Stimulated activated CD8-positive, alpha-beta memory T cell treated with anti-CD3 and anti-CD28 coated beads, Interleukin-15, amount 100 ng/mL, for 24 hours (primary cell): ENCODE measurements at places on chromosomes 2 and 18.

DNA sequence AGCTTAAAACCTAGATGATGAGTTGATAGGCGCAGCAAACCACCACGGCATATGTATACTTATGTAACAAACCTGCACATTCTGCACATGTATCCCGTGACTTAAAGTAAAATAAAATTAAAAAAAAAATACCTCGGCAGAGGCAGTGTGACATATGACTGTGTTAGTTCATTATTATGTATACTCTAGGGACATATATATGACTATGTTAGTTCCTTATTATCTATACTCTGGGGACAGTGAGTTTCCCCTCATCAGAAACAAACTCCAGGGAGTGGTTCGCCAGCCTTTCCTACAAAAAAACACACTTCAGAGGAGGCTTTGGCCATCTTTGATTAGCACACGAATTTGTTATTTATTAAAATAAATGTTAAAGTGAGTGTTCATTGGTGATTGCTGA, 209.5 kb downstream of the PIEZO2 start:
- DNase-seq = no peak

DNA sequence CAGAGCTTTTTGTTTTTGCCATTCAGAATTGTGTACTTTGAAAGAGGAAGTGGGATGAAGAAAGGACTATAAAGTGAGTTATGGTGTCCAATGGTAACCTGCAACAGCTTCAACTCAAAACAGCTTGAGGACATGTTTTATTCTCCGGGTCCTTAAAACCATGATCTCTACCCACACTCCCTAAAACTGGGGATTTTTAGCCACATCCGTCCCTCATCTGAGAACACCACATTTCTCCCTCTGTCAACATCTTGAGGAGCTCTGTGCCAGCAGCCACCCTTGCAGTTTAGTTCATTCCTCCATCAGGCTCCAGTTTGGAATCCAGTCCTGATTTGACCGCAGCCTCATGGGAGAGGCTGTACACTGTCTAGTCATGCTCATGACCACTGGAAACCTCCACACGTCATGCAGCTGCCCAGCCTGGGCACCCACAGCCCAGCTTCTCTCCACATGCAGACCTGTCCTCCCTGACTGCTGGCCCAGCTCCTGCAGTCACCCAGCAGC, 62.6 kb downstream of the C18orf63 start:
- no peak for DNase-seq

GRCh38 chr18:60506682-60507081, 134.1 kb upstream of the MC4R start:
- no peak for DNase-seq

GRCh38 chr18:48371854-48372602, 37.2 kb downstream of the ZBTB7C start:
- DNase-seq = no peak

GRCh38 chr2:239150125-239151011, 250.5 kb downstream of the HDAC4 start:
- no peak for DNase-seq

DNA sequence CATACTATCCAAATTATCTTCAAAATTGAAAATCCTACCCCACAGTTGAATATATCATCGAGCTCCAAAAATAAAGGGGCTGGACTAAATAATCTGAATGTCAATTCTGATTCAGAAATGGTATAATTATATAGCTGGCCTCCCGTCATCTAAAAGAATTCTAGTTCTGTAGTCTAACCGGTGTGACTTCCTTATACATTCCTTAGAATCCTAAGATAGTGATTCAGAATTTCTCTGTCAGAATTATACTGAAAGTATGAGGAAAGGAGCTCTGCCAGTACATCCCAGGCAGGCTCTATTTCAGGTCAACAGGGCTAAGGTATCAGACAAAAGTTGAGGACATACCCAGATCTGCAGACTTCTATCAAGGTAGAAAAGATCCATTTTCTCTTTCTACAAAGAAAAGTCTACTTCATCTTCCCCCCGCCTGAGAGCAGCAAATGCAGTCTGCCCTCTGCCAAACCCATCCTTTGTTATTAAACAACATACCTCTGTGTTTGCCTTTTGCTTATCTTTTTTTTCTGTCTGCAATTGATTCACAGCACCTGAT, 128.5 kb downstream of the METTL4 start:
- DNase-seq = no peak

DNA sequence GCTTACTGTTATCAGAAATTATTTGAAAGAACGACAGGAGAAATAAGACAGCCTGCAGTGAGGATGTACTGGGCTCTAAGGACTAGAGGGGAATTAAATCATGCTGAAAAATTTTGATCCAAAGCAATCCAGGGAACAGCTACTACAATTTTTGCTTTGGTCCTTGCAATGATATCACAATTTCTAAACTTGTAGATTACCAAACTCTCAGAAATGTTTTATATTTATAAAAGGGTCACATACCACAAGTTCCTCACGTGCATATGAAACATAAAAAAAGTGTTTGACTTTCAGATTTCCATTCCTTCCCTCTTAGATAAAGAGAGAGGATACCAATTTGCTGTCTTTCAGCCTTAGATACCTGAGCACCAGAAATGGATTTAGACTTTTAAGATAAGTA, 261.2 kb downstream of the STK39 start:
- no peak for DNase-seq

DNA sequence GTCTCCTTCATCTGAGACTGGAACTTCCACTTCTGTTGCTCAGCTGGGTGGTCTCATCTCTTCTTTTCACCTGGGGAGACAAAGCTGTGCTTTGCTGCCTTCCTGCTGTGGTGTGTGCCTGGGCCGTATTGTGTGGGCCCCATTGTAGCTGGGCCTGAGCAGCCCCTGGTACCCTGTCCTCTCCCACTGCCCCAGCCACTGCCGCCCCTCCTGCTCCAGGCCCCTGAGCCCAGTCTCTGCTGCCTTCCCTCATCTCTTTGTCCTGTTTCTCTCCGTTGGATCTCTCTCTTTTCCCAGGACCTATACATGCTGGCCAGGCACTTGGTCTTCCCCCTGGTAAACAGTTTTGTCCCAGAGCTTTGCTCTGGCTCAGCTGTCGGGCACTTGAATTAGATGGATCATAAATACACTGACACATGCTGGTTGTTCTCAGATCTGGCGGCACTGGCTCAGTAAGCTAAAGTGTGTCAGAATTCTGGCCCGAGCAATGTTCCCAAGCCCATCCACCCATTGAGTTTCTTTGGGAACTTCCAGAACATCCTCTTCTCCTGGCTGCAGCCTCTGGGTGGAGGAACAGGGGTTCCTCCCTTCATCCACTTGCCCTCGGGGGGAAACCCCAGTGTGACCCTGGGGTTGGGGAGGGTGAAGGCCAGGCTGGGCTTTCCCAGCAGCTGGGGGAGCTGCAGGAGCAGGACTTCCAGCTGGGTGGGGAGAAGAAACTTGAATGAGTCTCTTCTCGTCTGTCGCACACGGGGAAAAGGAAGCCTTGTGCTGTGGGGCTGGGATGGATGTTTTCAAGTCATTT, 99.0 kb downstream of the DGKD start:
- DNase-seq = no peak

DNA sequence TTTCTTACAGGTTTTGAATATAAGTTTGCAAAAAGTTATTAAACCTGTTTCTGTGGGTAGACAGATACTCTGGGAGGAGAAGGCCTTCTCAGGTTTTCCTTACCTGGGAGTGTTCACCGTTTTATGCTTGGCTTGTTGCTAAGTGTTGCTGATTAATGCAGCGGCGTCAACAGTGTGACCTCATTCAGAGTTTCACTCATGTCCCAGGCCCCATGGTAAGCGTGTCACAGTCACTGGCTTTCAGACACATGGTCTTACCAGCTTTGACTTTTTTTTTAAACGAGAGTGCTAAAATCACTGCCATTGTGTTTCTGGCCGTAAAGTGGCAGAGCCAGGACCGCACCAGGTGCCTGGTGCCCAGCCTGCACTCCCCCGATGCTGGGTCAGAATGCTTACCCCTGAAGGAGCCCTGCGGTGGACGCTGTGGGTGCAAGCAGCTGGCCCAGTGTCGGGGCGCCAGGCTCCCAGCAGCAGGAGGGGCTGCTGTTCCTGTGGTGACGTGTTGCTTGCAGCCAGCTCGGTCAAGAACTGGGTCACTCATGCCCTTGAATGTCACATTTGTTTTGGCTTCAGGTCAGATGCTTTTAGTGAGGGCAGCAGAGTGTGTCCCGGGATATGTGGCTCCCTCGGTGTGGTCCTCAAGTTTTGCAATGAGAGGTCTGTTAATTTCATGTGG, 3.5 kb downstream of the CAPN10 start:
- no peak for DNase-seq

DNA sequence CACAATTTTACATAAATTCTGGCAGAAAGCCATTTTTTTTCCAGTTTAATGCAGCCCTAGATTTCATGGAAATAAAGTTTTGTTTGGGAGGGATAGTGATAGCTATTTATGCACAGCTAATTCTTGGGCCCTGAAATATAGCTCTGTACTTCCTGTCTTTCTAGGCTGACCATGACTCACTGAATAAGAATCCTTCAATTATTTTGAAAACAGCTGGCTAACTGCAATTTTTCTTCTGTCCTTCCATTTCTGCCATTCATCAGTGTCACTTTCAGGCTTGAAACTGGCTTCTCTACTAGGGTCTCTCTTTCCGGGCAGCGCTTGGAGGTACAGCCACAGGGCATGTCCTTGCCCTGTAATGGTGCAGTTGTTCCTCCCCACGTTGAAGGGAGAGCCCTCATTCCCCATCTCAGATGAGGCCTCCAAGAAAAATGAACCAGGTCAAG, 97.1 kb upstream of the TMEM178A start:
- no peak for DNase-seq

DNA sequence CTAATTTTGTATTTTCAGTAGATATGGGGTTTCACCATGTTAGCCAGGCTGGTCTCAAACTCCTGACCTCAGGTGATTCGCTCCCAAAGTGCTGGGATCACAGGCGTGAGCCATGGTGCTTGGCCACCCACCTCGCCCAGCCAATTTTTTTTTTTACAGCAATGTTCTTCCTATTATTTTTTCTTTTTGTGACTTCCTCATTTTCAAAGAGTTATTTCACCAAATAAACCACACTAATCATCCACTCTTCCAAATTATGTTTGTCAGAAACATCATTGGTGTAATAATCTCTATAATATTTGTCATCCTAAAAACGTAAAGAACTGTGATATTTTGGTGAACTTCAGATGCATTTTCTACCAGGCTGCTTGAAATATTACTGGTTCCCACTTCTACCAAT, 16.3 kb upstream of the PDCL3 start:
- no peak for DNase-seq

DNA sequence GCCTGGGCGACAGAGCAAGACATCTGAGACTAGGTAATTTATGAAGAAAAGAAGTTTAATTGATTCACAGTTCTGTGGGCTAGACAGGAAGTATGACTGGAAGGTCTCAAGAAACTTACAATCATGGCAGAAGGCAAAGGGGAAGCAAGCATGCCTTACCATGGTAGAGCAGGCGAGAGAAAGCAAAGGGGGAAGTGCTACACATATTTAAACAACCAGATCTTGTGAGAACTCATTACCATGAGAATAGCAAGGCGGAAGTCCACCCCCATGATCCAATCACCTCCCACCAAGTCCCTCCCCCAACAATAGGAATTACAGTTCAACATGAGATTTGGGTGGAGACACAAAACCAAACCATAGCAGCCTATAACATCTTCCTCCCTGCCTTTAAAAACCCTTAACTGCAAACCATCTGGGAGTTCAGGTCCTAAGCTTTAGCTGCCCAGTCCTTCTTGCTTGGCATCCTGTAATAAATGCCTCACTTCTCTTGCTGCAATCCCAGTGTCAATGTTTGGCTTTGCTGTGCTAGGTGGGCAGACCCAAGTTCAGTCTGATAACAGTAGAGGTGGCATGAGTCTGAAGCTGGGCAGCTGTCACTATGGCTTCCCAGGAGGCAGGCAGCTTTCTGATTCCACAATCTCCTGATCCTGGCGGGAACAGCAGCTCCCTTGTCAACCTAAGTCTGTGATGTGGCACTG, 11.2 kb upstream of the SP5 start:
- DNase-seq = no peak

- no peak for DNase-seq
These were observed 37.2 kb downstream of the CREG2 start for GRCh38 chr2:101349893-101350662.

- DNase-seq = no peak
These were observed 404.1 kb downstream of the ZEB2 start for GRCh38 chr2:144115739-144116291.

DNA sequence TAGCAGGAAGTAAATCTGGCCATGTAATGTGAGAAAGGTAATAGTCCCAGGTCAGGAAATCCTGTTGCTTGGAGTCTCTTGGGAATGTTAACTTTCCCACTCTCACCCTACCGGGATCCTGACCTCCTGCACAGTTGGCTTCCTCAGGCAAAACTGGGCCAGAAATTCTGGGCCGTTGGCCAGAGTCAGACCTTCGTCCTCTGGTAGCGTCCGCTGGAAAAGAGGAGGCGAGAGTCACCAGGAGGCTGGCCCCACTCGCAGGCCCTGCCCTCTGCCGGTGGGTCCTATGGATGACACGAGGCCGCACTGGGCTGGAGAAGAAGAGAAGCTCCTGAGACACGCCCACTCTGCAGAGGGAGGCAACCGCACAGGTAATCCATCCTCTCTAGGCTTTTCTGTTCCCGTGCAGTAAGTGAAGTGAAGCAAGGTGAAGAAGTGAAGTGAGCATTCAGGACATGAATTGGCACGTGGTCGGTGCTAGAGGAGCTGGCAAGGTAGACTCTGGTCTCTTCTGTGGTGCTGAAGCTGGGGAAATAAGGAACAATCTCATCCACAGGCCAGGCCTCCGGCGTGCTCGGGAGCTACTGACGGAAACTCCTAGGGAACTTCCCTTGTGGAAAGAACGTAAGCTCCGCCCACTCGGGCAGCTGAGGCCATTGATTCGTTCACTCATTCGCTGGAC, 182.7 kb upstream of the GLI2 start:
- no peak for DNase-seq

- DNase-seq = no peak
These were observed 106.2 kb downstream of the TSHZ1 start for GRCh38 chr18:75316826-75317225.

DNA sequence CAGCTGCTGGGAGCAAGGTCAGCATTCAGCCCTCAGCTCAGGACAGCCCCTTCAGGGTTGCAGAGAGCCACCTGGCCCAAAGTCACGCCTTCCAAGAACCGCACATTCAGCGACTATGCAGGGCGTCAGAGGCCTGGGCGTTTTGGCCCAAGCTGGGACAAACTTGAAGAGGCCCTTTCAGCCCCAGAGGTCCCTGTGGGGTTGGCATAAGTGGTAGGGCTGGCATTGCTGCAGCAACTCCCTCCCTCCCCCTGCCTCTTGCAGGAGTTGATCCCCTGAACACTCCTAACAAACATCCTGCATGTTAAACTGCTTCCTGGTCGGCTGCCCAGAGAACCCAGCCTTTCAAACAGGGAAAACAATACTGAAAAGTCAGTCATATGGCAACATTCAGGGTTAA, 192.9 kb upstream of the SMAD2 start:
- DNase-seq = no peak

DNA sequence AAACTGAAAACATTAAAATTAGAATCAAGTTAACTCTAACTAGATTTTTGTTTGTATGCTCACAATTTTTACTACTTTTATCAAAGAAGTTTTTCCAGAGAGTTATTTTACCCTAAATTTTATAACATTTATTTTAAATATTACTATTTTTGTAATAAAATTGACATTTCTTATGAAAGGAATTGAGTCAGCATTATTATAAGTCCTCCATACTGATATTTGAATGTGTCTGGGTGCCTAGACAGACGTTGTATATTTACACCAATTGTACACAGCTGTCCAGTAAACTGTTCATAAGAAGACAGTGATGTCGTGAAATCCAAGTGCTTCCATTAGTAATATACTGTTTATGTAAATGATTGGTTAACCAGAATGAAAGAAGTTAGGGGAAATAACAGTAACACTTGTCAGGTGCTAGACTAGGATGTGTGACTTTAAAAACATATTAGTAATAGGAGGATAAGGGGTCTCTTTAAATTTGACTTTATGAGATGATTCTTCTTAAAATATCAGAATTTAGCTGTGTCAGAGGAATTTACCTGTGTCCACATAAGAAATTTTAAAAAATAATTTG, 73.7 kb downstream of the TANK start:
- no peak for DNase-seq
